ENCODE measurements at places on chromosomes 7 and 10.

- no peak for DNase-seq
Measured at GRCh38 chr10:101597091-101597900, 9.2 kb downstream of the DPCD start.

GRCh38 chr10:88835910-88836221 lies 15.8 kb downstream of the ANKRD22 start:
- no peak for DNase-seq

DNA sequence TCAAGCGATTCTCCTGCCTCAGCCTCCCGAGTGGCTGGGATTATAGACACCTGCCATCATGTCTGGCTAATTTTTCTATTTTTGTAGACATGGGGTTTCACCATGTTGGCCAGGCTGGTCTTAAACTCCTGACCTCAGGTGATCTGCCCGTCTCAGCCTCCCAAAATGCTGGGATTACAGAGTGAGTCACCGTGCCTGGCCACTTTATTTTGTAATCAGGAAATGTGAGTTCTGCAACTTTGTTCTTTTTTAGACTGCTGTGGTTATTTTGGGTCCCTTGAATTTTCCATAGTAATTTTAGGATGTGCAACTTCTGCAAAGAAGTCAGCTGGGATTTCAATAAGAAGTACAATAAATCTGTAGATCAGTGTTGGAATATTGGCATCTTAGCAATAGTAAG lies 96.8 kb downstream of the CYTH3 start:
- DNase-seq: no peak

- no peak for DNase-seq
Measured at GRCh38 chr7:36487756-36488336, 98.2 kb downstream of the ANLN start.

DNA sequence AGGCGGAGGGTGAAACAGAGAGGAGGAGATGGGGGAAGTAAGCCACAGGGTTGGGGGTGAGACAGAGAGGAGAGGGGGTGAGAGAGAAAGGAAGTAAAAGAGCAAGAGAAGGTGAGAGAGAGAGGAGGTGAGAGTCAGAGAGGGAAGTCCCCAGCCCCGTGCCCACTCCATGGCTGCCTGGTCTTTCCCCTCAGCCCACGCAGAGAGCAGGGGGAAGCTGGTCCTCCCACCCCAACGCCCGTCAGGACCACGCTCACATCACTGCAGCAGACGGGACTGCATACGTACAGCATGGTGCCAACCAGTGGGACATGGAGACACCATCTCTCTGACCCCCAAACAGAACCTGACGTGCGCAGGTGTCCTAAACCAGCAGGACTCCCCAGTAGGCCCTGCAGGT lies 12.1 kb upstream of the PDGFA start:
- DNase-seq: no peak

DNA sequence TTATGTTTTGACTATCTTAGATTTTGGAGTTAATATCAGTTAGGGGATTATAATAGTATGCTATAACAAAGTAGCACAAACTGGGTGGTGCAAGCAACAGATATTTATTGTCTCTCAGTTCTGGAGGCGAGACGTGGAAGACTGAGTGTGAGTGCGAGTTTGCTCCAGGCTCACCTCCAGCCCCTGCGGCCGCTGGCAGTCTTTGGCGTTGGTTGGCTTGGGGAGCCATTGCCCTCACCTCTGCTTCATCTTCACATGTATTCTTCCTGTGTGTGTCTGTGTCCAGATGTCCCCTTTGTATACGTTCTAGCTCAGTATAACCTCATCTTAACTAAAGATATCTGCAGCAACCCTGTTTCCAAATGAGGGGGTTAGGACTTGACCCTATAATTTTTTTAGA lies 343.9 kb upstream of the COBL start:
- no peak for DNase-seq

DNA sequence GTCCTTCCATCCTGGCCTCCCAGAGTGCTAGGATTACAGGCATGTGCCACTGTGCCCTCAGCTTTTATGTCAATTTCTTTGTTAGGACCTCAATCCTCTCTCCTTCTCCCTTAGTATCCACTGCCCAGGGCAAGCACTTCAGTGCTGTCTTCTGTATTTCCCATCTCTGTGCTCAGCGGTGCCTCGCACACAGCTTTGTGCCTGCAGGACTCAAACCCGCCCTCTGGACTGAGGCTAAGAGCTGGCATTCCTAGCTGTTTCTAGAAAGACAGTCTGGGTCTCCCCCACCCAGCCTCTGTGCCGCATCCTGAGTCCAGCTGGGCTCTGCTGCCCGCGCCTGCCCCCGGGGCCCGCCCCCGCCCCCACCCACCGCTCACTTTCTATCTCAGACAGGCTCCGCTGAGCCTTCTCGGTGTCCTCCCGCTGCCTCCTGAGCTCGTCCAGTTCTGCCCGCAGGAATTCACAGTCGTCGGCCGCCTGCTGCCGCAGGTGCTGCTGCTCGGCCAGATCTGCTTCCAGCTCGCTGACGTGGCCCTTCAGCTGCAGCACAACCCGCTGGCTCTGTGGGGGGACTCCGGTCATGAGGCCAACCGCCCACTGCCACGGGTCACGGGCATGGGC lies 67.3 kb downstream of the SPDYE5 start:
- no peak for DNase-seq

DNA sequence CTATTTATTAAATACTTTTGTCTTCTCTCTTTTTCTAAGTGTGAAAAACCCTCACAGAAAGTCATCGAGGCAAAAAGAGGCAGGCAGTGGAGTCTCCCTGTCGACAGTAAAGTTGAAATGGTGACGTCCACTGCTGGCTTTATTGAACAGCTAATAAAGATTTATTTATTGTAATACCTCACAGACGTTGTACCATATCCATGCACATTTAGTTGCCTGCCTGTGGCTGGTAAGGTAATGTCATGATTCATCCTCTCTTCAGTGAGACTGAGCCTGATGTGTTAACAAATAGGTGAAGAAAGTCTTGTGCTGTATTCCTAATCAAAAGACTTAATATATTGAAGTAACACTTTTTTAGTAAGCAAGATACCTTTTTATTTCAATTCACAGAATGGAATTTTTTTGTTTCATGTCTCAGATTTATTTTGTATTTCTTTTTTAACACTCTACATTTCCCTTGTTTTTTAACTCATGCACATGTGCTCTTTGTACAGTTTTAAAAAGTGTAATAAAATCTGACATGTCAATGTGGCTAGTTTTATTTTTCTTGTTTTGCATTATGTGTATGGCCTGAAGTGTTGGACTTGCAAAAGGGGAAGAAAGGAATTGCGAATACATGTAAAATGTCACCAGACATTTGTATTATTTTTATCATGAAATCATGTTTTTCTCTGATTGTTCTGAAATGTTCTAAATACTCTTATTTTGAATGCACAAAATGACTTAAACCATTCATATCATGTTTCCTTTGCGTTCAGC lies 43.4 kb downstream of the TARP start:
- no peak for DNase-seq

DNA sequence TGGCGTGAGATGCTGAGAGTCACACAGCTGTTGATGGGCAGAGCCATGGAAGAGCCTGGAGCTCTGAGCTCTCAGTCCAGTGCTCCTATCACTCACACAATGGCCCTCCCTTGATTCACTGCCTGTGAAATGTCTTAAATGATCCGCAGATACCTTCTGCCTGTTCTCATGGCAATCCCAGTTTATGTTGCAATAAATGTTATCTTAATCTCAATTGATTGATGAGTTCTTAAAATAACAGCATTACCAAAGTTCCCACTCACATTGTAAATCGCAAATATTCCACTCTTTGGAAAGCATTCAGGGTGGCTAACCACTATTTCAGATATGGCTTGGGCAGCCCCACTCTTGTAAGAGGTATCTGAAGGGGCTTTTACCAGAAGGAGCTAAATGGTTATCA lies 865.5 kb downstream of the LRMDA start:
- no peak for DNase-seq

- no peak for DNase-seq
Measured at GRCh38 chr10:52351914-52352330, 37.8 kb downstream of the DKK1 start.

All from stimulated activated CD4-positive, alpha-beta T cell treated with anti-CD3 and anti-CD28 coated beads, TNF-alpha, amount 100 ng/mL, for 1 hour (primary cell).